ENCODE measurements at places on chromosomes 4 and X. TPM values are rescaled to one million over a fixed set of nuclear protein-coding genes. Genes with fewer than 3 reads are reported as not detected.

DNA sequence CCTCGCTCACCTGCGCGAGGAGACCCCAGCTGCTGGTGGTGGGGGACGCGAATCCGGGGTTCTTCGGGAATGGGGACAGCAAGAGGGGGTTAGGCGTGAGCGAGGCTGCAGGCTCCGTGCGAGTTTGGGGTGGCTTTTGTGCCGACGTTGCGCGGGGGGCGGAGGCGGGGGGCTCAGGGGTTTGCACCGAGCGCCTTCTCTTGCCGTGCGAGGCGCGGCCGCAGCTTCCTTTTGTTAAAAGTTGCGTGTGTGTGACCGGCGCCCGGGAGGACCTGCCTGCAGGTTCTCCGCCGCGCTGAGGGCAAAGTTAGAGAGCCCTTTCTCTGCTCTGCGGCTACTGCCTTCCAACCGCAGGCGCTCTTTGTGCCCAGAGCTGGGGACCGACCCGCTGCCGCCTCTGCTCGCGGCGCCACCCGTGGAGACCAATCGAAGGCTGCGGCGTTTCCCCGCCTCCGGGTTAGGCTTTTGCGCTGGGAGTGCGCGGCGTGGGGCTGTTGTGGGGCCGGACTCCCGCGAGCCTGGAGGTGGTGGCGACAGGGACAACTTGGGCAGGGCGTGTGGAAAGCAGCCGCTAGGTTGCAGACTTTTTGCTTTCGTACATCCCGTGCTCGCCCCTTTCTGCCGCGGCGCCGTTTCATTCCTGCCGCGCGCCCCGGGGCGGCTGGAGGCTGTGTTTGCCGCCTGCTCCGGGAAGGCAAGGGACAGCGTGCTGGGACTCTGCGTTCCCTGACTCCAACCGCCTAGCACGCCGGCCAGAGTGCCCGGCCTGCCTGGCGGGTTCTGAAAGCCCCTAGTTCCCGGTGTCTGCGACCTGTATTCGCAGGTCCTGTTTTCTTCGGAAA, 716 bp downstream of the KIT start:
- DNase-seq: no peak
- no peak overlapping the region for H3K27ac ChIP-seq
- H3K27me3 ChIP-seq: peaks cover 31% of the 10 kb centered on the region
- H3K4me3 ChIP-seq: peak overlapping the region; percentile 83
- peaks cover 29% of the 10 kb centered on the region for H3K4me1 ChIP-seq
- H3K36me3 ChIP-seq: no peaks in the 10 kb centered on the region

- H3K4me3 ChIP-seq: no peak overlapping the region
- no peaks in the 10 kb centered on the region for H3K4me1 ChIP-seq
- no peaks in the 10 kb centered on the region for H3K36me3 ChIP-seq
- no peak overlapping the region for H3K27ac ChIP-seq
- peaks cover 7% of the 10 kb centered on the region for H3K27me3 ChIP-seq
Measured at GRCh38 chrX:74931214-74931613, 6.0 kb upstream of the NEXMIF start.

DNA sequence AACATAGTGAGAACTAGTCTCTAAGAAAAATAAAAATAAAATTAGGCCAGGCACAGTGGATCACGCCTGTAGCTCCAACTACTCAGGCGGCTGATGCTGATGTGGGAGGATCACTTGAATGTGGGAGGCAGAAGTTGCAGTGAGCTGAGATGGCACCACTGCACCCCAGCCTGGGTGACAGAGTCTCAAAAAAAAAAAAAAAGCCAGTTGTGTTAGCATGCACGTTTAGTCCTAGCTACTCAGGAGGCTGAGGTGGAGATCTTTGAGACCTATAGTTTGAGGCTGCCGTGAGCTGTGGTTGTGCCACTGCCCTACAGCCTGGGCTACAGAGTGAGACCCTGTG, 2.5 kb downstream of the DCK start:
- DNase-seq: no peak
- peaks cover 69% of the 10 kb centered on the region for H3K4me1 ChIP-seq
- peaks cover 4% of the 10 kb centered on the region for H3K36me3 ChIP-seq
- no peaks in the 10 kb centered on the region for H3K27me3 ChIP-seq
- peak overlapping the region; percentile 92 for H3K4me3 ChIP-seq
- peak overlapping the region; percentile 89 for H3K27ac ChIP-seq

GRCh38 chrX:107738768-107739167, 36.8 kb downstream of the TSC22D3 start:
- no peaks in the 10 kb centered on the region for H3K27me3 ChIP-seq
- peaks cover 2% of the 10 kb centered on the region for H3K36me3 ChIP-seq
- peak overlapping the region; percentile 65 for H3K27ac ChIP-seq
- H3K4me3 ChIP-seq: no peak overlapping the region
- DNase-seq: no peak

- peaks cover 11% of the 10 kb centered on the region for H3K4me1 ChIP-seq
- H3K4me3 ChIP-seq: no peak overlapping the region
- no peaks in the 10 kb centered on the region for H3K36me3 ChIP-seq
- no peak overlapping the region for H3K27ac ChIP-seq
- no peak for DNase-seq
- no peaks in the 10 kb centered on the region for H3K27me3 ChIP-seq
Measured at GRCh38 chrX:38841750-38842149, 40.5 kb downstream of the MID1IP1 start.

DNA sequence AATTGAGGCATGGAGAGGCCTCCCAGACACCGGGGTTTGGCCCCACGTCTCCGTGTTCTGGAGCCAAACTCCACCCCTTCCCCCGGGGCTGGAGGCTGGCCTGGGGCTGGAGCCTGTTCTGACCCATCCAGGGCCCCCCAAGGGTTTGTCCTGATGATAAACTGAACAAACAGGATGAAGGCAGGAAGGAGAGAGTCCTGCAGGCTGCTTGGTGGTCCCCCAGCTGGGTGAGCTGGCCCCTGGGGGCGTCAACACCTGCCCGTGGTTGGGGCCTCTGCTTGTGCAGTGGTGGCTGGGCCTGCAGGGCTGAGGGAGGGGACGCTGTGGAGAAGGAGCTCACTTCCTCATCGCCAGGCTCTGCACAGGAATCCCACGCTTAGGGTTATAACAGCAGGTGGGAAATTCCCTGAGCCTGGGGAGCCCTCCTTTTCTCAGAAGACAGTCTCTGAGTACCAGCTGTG, 2.3 kb downstream of the SH3TC1 start:
- H3K36me3 ChIP-seq: no peaks in the 10 kb centered on the region
- H3K27ac ChIP-seq: peak overlapping the region; percentile 97
- H3K27me3 ChIP-seq: no peaks in the 10 kb centered on the region

DNA sequence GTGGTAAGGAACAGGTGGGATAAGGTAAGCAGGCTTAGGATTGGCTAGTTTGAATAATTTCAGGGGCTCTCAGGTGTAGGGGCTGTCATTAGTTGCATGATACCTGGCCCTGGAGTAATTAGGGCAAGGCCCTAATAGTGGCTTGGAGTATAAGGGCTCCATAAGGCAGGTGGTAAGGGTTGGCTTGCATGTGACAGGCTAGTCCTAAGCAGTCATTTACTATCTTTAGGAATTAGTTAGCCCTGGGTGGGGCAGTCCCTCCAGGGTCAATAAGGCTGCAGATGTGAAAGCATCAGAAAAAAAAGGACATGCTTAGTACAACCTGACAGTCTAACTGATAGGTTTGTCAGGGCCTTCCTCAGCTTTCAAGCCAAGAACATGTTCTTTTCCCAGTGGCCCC, 7.8 kb upstream of the TMPRSS11D start:
- H3K4me3 ChIP-seq: no peak overlapping the region
- no peaks in the 10 kb centered on the region for H3K36me3 ChIP-seq
- no peak for DNase-seq
- H3K4me1 ChIP-seq: peaks cover 2% of the 10 kb centered on the region

DNA sequence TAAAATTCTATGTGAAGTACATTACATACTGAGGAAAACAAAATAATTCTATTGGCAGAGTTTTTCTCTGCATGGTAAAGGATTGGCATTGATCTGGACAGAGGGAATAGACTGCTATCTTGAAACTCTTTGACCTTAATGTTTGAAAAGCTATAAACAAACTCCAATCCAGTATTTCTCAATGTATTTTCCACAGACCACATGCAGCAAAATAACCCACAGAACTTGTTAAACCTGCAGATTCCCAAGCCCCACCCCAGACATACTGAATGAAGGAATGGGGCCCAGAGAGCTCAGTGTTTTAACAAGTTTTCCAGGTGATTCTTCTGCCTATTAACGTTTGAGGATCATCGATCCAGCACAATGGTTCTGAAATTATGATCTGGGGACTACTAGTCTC, 15.7 kb downstream of the RNF128 start:
- no peaks in the 10 kb centered on the region for H3K4me1 ChIP-seq
- H3K27ac ChIP-seq: no peak overlapping the region
- peaks cover 10% of the 10 kb centered on the region for H3K27me3 ChIP-seq

- H3K36me3 ChIP-seq: no peaks in the 10 kb centered on the region
- no peak overlapping the region for H3K4me3 ChIP-seq
- H3K27me3 ChIP-seq: peaks cover 45% of the 10 kb centered on the region
- DNase-seq: no peak
- H3K4me1 ChIP-seq: peaks cover 27% of the 10 kb centered on the region
- H3K27ac ChIP-seq: no peak overlapping the region
Measured at GRCh38 chr4:54661686-54662085, 3.9 kb downstream of the KIT start.

- DNase-seq: no peak
- no peaks in the 10 kb centered on the region for H3K4me1 ChIP-seq
- no peak overlapping the region for H3K4me3 ChIP-seq
- H3K27me3 ChIP-seq: no peaks in the 10 kb centered on the region
Measured at GRCh38 chr4:4720646-4721045, 138.8 kb upstream of the MSX1 start.

DNA sequence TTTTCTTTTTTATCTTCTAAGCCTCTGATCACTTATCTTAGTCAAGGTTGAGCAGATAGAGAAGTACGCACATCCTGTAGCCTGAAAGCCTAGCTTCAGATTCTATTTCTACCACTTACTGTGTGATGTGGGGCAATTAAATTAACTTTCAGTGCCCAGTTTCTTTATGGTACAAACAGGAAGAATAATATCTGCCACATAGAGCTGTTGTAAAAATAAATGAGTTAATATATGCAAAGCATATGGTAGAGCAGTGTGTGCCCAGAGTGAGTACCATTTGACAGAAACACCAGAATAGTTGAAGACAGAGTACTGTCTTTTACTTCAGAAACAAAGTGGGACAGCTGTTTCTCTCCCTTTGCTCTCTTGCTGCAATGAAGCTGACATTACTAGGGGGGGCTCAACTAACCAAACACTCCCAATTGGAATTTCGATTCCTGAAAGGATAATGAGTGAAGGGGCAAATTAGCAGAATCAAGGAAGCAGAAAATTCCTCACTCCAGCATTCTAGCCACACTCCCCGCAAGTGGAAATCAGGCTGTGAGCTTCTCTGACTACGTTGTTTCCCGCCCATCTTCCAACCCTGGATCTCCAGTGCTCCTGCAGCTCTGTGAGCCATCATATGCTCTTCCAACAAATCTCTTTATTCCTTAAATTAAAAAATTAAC, 80.4 kb downstream of the MAPK10 start:
- H3K27me3 ChIP-seq: no peaks in the 10 kb centered on the region
- no peak overlapping the region for H3K4me3 ChIP-seq
- H3K4me1 ChIP-seq: no peaks in the 10 kb centered on the region
- H3K36me3 ChIP-seq: no peaks in the 10 kb centered on the region

- peaks cover 11% of the 10 kb centered on the region for H3K36me3 ChIP-seq
- H3K4me3 ChIP-seq: no peak overlapping the region
- no peak for DNase-seq
- H3K4me1 ChIP-seq: no peaks in the 10 kb centered on the region
Measured at GRCh38 chr4:12889054-12889453, 595.1 kb downstream of the RAB28 start.

DNA sequence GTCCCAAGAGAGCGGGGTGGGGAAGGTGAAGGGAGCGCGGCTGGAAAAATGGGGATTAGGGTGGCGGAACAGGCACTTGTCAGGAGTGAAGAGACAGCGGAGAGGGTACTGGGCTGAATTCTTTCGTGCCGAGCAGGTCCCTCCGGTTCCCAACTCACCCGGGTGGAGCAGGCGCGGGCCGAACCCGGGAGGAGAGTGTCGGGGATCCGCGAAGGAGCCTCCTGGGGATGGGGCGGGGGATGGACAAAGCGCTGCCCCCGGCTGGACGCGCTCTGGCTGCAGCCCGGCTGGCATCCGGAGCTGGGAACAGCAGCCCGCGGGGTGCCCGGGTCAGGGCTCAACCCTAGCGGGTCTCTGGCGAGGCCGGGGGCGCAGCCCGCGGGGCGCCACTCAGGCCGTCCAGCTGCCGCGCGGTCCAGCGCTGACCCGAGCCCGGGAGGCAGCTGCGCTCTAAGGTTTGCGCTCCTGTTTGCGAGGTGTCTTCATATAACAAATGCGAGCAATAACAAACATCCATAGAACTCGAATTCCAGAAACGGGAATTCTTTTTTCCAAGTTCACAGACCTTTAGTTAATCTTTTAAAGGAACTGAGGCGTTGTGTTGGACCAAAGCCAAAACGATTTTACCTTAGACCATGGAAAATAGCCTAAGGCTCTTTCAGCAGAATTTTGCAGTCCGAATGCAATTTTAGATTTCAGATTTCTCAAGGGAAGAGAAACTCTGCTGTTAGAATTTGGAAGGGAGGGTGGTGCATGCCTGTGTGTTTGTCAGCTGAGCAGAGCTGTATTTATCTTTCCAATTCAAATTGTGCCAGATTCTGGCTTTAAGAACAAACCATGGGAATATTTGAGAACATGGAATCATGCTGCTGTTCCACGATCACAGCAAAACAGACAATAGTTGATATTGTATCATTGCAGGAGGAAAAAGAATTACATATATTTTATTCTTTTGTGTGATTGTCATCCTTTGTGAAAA, 744 bp downstream of the NPY5R start:
- H3K36me3 ChIP-seq: no peaks in the 10 kb centered on the region
- peaks cover 35% of the 10 kb centered on the region for H3K27me3 ChIP-seq
- H3K27ac ChIP-seq: no peak overlapping the region
- peaks cover 6% of the 10 kb centered on the region for H3K4me1 ChIP-seq

DNA sequence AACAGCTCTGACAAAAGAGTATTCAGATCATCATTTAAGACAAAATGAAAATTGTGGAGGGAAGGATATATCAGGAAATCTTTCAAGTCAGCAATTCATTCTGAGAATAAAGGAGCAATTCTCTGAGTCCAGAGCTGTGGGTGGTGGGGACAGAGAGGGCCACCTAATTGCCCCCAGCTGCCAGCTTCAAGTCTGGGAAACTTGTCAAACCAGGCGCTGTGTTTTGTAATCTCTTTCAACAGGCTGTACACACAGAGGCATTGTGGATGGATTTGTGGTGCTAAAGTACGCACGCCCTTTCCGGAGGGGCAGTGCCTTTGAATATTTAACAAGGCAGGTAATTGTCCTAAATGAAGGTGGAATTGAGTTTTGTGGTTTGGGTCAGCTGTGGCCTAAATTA, 591.1 kb upstream of the BOD1L1 start:
- H3K27me3 ChIP-seq: peaks cover 4% of the 10 kb centered on the region
- H3K4me3 ChIP-seq: no peak overlapping the region
- H3K4me1 ChIP-seq: no peaks in the 10 kb centered on the region
- H3K27ac ChIP-seq: no peak overlapping the region
- no peaks in the 10 kb centered on the region for H3K36me3 ChIP-seq

GRCh38 chr4:20813700-20814099, 113.4 kb downstream of the PACRGL start:
- H3K4me3 ChIP-seq: no peak overlapping the region
- no peak overlapping the region for H3K27ac ChIP-seq
- no peaks in the 10 kb centered on the region for H3K4me1 ChIP-seq
- DNase-seq: no peak

- no peak for DNase-seq
- H3K27ac ChIP-seq: no peak overlapping the region
- no peak overlapping the region for H3K4me3 ChIP-seq
- peaks cover 12% of the 10 kb centered on the region for H3K27me3 ChIP-seq
Measured at GRCh38 chrX:103640401-103641155, 11.8 kb downstream of the TCEAL1 start.

Gene PCDH10
- total RNA-seq: not detected

Gene CCSER1
- 0.19 TPM for total RNA-seq

Gene GAB3
- total RNA-seq: 10.0 TPM

Gene TACR3
- total RNA-seq: not detected

Gene C4orf36
- total RNA-seq: not detected

Gene FRG1
- 46.6 TPM for total RNA-seq

Gene MAOA
- 0.22 TPM for total RNA-seq

Data from naive thymus-derived CD8-positive, alpha-beta T cell (primary cell).